HFFc6 (cell line): ENCODE measurements at places on chromosomes 11 and 22. TPM values are rescaled to one million over a fixed set of nuclear protein-coding genes. Genes with fewer than 3 reads are reported as not detected.

DNA sequence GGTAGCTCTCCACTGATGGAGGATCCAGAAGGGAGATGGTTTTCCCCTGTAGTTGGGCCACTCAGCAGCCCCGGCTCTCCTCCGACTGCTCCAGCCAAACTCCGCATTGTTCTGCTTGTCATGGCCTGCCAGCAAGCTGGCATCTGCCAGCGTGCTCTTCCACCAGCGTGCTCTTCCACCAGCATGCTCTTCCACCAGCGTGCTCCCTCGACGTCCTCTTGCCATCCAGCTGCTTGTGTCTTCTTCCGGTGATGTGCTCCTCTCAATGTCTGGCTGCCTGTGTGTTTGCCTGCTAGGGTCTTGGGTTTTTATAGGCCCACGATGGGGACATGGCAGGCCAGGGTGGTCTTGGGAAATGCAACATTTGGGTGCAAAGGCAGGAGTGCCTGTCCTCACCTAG is 43.5 kb upstream of the GNAZ start:
- DNase-seq: no peak

The MUC5AC gene
- not detected in 3 replicates for total RNA-seq

DNA sequence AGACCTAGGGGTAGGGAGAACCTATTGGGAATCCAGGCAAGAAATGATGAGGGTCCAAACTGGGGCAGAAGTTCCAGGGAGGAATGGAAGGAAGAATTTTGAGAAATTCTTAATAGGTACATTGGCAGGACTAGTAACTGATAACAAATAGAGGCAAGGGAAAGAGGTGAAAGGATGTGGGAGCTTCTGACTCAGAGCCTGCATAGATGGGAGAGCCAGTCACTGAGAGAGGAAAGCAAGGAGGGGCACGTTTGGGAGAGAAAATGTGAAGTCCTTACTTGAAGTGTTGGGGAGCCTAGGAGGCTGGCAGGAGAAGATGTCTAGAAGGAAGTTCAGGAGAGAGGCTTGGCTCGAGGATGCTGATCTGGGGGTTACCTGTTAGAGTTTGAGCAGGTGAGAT is 104.6 kb upstream of the NCAM1 start:
- DNase-seq: no peak

DNA sequence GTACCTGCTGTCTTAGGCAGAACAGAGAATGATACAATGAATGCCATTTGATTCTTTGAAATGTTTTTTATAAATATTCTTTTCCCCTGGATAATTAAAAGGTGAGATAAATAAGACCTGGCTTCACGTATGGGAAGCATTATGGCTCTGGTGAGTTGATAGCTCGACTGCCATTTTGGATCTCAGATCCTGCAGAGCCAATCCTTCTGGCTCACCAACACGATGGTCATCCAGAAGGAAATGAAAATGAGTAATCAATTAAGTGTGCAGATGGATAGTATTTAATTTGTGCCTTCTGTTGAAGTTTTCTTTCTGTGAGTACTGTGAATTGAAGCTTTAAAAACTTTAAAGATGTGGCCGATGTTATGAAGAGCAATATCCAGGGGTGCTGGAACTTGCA is 2.7 kb downstream of the TNRC6B start:
- DNase-seq: no peak

The APOA4 gene
- not detected in 2 replicates for total RNA-seq

DNA sequence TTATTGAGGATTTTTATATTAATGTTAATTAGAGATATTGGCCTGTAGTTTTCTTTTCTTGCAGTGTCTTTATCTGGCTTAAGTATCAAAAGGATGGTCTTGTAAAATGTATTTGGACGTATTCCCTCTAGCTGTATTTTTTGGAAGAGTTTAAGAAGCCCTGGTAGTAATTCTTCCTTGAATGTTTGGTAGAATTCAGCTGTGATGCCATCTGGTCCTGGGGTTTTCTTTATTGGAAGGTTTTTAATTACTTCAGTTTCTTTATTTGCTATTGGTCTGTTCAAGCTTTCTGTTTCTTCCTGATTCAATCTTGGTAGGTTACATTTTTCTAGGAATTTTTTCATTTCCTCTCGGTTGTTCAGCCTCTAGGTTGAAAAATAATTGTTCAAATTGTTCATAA is 255.0 kb upstream of the TBCEL start:
- DNase-seq: no peak

GRCh38 chr11:2793701-2794045 is 91.9 kb downstream of the CDKN1C start:
- DNase-seq: no peak

DNA sequence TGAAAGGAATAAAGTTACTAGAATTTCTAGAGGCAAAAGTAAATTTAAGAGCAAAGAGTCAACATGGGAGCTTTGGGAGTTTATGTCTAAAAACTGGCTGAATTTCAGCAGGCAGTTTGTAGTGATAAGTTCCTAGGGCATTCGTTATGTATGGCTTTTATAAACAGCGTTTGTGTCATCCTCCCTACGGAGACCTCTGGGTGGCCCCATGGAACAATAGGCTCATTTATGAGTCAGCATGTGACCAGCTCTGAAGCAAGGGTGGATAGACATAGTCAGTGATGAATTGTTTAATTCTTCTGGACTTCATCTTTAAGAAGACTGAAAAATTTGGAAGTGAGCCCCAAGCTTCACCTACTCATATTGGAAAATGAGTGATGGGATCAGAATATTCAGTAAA is 37.1 kb downstream of the SVIP start:
- no peak for DNase-seq

The SCGB1D2 gene
- total RNA-seq: not detected in 2 replicates

GRCh38 chr11:47308050-47308823 is 38.3 kb downstream of the MADD start:
- DNase-seq: no peak

DNA sequence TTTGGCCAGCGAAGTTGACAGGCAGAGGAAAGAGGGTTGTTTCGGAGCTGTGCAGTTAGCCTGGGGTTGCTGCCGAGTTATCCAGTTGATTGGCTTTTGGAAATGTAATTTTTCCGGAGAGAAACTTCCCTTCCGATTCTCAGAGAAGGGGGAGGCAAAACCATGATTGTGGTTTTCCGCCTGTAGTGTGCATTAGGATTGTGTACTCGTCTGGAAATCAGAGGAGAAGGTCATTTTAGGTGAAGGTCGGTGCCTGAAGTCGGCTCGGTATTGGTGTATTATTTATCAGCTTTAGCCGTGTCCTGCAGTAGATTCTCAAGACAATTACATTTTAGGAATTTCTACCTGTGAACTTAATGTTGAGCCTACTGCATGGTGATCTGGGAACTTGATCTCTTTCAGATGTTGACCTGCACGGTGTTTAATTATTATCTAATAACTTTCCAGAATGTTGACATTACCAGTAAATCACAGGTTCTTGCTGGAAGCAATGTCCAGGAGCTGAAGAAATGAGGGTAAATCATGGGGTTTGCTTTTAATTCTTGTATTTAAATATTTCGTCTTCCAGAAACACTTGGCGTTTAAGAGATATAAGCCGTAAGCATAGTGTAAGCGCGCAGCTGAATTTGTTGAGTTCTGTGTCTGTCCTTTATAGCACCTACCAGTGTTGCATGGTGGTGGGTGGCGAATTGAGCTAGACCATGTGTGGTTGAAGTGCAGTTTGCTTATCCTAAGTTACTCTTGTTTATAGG is 1.3 kb downstream of the ARHGEF12 start:
- no peak for DNase-seq

- no peak for DNase-seq
Measured at GRCh38 chr11:74839446-74839845, 90.8 kb downstream of the RNF169 start.

DNA sequence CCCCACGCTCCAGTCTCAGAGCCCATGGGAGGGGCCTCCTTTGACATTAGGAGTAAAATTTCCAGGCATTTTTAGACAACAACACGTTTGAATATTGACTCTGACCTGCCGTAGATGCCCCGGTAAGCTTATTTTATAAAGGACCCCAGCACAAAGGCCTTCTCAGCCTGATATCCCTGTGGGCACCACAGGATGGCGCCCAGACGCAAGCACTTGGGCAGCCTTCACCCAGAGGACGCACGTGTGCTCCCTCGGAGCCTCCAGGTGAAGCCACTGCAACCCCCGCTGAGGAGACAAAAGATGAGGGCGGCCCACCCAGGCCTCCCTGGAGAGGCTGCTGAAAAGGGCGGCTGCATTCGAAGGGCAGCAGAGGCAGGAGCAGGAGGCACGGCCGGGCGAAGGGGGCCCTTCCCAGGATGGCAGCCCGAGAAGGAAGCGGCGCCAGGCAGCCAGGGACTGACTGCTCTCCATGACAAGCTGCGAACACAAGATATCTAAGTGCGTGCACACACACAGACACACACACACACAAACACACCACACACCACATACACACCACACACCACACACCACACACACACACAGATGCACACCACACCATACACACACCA is 15.2 kb upstream of the TH start:
- DNase-seq: no peak

- DNase-seq: no peak
Measured at GRCh38 chr11:64233913-64234586, at the start of gene VEGFB. Gene VEGFB (plus strand): TSS chr11:64234584. CDS start chr11:64234834, 250 bp downstream.

DNA sequence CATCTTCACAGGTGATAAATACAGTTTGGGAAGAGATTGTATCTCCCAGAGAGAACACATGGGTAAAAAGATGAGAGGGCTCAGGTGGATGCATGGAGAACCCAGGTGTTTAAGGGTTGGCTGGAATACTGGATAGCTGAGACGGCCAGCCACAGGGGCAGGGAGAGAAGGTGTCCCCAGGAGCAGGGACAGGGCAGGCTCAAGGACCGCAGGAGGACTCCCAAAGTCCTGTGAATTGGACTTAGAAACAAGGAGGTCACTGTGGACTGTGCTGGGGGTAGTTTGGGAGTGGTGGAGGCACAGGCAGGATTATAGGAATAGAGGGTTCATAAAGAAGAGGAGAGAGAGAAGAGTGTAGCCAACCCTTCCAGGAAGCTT is 103.8 kb upstream of the PARVA start:
- no peak for DNase-seq

DNA sequence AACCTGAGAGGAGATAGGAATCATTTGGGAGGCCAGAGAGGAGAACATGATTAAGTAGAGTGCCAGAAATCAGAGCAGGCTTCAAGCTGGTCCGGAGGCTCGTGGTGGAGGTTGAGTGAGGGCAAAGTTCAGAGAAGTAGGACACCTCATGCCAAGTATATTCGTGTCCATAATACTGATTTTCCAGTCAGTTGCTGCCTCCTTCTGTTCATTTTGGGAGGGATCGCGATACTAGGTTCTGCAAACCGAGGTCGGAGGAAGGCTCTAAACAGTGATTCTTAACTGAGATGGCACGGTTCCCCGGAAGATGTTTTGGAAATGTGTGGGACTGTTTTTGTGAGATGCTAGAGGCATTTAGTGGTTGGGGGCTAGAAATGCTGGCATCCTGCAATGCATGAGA is 13.6 kb upstream of the CD3E start:
- DNase-seq: peak; percentile 12

The OTOG gene
- not detected in 3 replicates for total RNA-seq

DNA sequence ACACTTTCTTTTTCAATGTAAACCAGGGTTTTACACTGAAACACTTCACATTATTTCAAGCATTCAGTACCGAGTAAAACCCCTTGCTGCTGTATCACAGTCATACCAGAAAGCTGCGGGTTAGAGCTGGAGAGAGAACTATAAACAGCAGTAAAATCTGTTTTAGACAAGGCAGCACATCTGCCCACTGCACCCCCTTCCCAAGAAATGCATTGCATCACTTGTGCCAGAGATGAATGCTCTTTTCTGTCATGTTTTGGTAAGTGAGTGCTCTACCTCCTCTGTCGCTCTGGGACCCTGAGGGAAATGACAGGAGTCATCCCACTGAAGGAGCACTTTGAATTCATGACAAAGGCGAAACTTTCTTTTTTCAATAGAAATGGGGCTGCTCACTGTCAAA is 107.2 kb downstream of the MAML2 start:
- DNase-seq: peak; percentile 41

GRCh38 chr11:3014057-3014938 is 22.2 kb upstream of the NAP1L4 start:
- DNase-seq: no peak

The BLID gene
- total RNA-seq: 0.45 to 1.4 TPM (median 1.4 TPM) in 3 replicates

The ANO5 gene
- total RNA-seq: not detected in 3 replicates

DNA sequence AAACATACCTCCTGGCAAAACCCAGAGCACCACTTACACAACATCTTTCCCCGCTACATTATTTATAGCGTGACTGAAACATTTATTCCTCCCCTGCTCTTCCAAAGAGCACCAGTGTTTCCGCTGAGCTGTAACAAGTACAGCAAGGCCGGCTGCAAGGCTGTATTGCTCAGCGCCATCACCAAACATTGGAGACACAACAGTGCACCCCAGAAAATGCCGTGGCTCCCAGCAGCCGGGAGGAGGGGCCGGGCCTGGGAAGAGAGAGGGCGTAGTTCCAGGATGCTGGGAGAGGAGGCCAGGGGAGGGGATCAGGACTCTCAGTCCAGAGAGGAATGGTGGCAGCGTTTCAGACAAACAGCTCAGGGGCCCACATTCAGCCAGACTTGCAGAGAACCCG is 133.2 kb downstream of the DSCAML1 start:
- no peak for DNase-seq

GRCh38 chr22:27724709-27725108 is 76.8 kb downstream of the MN1 start:
- DNase-seq: no peak

- peak; percentile 86 for DNase-seq
Measured at GRCh38 chr22:24155627-24156140, 25.6 kb upstream of the SUSD2 start.

The TIMP3 gene
- total RNA-seq: 340 to 511 TPM (median 429 TPM) in 3 replicates

GRCh38 chr11:65700399-65700798 is 11.7 kb upstream of the KAT5 start:
- DNase-seq: no peak

DNA sequence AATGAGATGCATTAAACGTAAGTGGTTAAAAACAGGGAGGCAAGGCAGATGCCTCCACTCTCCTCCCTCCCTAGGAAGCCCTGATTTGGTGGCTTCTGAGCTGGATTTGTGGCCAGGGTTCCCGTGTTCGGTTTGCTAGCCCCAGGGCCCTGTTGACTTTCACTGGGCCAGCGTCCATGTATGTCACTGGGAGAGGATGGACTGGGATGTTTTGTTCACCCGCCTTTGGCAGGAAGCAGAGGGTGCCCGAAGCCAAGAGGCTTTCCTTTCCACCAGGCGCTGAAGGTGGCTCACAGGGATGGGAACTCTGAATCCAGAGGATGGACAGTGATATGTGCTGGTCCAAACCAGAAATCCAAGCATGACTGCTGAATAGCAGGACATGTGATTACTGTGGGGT is 146.6 kb downstream of the CSNK2A3 start:
- no peak for DNase-seq

- DNase-seq: no peak
Measured at GRCh38 chr11:120289426-120289825, 35.7 kb upstream of the TLCD5 start.

The APLNR gene
- 0.07 TPM in 1 of 3 replicates, not detected in the others for total RNA-seq

GRCh38 chr11:73267906-73268540 is 4.1 kb upstream of the P2RY6 start:
- DNase-seq: no peak

GRCh38 chr11:101008961-101009689 is 120.5 kb downstream of the PGR start:
- DNase-seq: no peak

The C22orf42 gene
- total RNA-seq: not detected in 3 replicates

The KDELR3 gene
- total RNA-seq: 151 to 177 TPM (median 176 TPM) in 3 replicates

GRCh38 chr11:1515082-1516060 is 28.8 kb upstream of the MOB2 start:
- peak; percentile 43 for DNase-seq
